ENCODE measurements at places on chromosomes 5 and 9. TPM values are rescaled to one million over a fixed set of nuclear protein-coding genes. Genes with fewer than 3 reads are reported as not detected.

- no peak for DNase-seq
Observed at GRCh38 chr9:106920701-106921283, 57.8 kb downstream of the ZNF462 start.

DNA sequence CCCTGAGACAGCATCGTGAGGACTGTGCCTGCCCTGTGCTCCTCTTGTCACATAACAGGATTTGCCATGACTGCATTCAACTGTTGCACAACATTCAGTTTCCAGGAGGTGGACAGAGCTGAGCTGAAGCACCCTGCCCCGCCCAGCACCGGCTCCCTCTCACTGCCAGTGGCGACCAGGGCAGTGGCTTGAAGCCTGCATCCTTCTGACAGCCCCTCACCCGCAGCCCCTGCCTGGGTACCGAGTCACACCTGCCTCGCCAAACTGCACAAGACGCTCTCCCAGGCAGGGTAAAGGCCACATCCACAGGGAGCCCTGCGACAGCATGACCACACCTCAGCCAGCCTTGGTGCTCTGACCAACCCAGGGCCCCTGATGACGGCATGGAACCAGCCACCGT lies 59.9 kb upstream of the ZNF354A start:
- DNase-seq = no peak

- DNase-seq = no peak
Observed at GRCh38 chr9:125810161-125810560, 63.0 kb downstream of the PBX3 start.

DNA sequence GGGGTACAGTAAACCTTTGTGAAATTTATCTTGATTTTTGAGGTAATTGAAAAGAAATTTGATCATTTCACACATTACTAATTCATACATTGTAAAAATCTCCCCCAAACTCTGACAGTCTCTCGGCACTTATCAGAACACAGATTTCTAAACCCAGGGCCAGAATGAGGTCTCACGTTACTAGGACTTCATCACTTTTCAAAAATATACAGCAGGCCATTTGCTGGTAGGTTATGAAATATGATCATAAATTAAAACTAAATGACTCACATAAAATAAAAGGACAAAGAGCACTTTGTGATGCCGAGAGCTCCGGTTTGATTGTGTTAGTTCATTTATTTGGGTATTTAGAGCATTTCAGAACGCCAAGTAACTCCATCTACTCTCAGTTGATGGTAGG lies 17.0 kb downstream of the MSX2 start:
- no peak for DNase-seq

DNA sequence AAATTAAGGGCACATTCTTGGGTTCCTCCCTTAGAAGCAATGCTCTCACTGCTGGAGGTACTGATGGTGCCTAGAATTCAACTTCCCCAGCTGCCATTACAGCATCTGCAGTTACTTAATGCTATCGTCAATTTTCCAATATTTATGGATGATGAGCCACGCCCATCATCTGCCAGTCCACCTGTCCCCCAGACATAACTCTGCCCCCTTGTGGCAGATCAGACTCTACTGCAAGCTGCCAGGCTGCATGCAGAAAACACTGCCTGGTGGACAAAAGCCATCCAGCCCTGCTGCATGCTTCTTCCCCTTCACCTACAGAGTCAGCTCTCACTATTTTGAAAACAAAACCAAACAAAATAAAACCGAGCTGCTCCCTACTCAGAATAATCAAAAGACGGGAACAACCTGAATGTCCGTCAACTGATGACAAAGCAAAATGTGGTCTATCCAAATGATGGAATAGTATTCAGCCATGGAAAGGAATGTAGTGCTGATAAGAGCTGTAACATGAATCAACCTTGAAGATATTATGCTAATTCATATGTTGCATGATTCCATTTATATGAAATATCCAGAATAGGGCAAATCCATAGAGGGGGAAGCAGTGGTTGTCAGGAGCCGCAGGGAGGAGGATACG lies 66.4 kb downstream of the RETREG1 start:
- no peak for DNase-seq

GRCh38 chr5:124764992-124765611 lies 18.7 kb upstream of the ZNF608 start:
- no peak for DNase-seq

DNA sequence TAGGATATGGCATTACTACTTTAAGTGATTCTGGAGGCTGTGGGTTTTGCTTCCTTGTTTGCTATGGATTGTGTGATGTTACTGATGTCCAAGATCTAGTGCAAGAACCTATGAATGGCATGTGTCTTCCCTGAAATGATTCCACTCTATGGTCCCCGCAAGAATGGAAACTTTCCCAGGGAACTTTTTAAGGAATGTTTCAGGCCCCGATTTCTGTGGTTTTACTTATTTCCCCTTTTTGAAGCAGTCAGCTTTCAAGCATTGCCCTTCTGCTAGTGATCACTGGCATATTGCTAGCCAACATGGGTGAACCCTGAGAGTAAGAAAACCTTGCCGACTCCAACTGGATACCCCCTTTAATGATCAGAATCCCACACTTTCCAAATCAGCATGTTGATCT lies 26.6 kb upstream of the CD180 start:
- no peak for DNase-seq

DNA sequence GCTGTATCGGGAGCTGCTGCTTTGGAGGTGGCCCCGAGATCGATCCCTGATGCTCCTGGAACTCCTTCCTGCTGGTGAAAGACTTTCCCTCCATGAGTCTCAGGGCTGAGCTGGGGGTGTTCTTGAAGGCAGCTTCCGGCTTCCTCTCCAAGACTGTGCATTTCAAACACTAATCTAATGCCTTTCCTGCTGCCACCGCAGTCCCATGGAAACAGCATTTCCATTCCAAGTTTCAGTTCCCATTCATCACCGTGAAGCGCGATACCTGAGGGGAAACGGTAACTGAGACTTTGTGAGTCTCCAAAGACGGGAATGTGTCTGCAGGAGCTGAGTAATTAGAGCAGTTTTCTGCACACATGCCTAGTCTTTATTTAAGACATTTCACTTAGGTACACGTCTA lies 230.1 kb downstream of the PAX5 start:
- DNase-seq = no peak

DNA sequence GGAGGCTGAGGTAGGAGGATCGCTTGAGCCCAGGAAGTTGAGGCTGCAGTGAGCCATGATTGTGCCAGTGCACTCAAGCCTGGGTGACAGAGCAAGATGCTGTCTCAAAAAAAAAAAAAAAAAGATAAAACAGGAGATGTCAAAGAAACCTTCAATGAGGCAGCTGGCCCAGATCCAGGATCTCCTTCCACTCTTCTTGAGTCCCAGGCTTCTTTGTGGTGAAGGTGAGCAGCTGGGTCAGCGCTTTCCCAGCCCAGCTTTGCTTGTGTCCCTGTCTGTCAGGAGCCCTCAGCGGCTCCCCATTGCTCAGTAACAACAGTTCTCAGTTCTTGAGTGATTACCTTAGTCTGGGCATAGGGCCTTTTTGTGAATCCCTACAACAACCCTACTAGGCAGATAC lies 69.4 kb upstream of the PSD2 start:
- DNase-seq = no peak

DNA sequence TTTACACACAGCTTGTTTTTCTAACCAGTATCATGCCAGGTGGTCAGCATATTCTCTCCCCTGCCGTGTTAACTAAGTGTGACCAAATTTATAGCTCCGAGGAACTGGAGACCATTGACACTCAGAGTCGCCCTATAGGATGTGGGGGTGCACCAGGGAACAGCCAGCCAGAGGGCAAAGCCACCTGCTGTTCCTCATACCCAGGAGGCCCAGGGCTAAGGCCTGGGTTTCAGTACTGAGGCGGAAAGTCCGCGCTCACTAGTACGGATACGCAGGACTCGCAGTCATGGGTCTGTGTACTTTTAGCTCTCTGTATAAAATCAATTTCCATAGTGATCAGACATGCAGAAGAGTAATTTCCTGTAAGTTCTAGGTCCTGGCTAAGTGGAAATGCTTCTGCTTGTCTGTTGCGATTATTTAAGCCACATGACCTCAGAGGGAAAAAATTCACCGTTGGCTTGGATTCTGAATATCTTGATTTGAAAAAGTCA lies 247.0 kb downstream of the AOPEP start:
- no peak for DNase-seq

- DNase-seq = no peak
Observed at GRCh38 chr5:24598956-24599355, 45.8 kb downstream of the CDH10 start.

- DNase-seq = no peak
Observed at GRCh38 chr5:15864536-15865215, 314.9 kb downstream of the MARCHF11 start.

GRCh38 chr5:95915999-95916686 lies 45.5 kb downstream of the ELL2 start:
- no peak for DNase-seq

DNA sequence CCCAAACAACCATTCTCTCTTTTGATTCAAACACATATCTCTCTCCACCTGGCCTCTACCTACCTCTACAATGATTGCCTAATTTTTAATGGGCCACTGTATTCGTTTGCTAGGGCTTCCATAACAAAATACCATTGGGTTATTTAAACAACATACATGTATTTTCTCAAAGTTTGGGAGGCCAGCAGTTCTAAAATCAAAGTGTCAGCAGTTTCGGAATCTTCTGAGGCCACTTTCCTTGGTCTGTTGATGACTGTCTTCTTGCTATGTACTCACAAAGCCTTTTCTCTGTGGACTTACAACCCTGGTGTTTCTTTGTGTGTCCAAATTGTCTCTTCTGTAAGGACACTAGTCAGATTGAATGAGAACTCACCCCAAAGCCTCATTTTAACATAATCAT lies 214.7 kb downstream of the BRINP1 start:
- DNase-seq = no peak

- DNase-seq = no peak
Observed at GRCh38 chr9:110251212-110251611, 5.1 kb downstream of the TXN start.

- DNase-seq = no peak
Observed at GRCh38 chr5:126998895-126999570, 31.3 kb downstream of the MARCHF3 start.

DNA sequence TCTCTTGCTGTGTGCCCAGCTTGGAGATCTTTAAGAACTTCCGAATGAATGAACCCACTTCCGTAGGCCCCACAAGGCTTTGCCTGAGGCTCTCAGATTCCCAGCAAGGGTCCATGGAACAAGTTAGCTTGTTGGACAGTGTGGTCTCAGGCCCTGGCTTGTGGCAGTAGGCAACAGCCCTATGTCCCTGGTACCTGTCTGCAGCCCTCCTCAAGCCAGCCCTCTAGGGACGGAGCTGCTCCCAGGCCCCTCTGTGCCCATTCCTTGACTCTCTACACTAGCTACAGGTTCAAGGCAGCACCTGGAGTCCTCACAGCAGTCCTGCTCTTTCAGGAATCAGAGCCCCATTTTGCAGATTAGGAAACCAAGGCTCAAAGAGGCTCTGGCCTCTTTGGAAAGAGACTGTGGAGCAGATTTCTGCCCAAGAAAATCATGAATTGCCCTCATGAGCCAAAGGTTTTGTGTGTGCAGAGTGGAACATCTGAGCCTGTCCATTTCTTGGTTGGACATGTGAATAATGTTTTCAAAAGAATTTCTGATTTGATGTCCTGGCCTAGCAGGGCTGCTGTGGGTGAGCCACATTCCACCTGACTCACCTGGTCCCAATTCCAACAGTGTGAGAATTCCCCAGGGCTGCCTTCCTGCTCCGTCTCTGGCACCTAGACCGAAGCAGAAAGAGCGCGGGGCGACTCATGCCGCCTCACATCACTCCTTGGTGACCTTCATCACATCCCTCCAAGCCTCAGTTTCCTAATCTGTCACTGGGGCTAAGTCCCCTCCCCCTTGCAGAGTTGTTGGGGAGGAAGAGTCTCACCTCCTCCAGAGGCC lies 131.7 kb downstream of the BARX1 start:
- DNase-seq = no peak

GRCh38 chr5:162703914-162704313 lies 636.3 kb downstream of the GABRG2 start:
- DNase-seq = no peak

DNA sequence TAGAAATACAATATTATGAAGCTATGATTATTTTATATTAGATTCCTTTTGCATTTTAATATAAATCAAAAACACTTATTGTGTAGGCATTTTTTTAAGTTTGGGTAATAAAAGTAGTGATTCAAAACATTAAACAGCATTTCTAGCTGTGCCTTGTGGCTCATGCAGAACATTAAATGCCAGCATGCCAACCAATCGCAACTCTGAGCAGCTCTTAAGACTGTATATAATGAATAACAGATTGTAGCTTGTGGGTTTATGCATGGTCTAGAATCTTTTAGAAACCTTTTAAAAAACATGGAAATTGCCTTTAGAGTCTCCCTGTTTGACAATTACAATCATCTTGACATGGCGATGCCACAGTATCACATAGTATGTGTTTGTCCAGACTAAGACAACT lies 903.8 kb downstream of the EFNA5 start:
- DNase-seq = no peak

DNA sequence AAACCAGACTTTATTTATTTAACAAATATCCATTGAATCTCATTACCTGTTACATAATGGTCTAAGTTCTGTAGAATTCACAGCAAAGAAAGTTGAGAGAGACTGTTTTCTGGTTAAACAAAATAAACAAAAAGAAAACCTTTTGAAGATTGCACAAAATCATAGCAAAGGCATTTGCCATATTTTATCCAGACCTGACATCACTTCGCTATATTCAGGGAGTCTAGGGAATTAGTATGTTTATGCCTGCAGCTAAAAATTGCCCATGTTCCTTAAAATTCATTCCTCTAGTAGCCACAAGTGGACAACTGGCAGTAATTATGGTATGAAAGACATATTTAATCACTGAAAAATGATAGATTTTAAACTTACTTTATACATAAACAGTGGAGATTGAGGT lies 577.0 kb upstream of the DAB2 start:
- DNase-seq = no peak

GRCh38 chr5:71836084-71836483 lies 117.0 kb downstream of the CARTPT start:
- no peak for DNase-seq

GRCh38 chr9:91517801-91518200 lies 94.2 kb upstream of the NFIL3 start:
- DNase-seq = no peak

DNA sequence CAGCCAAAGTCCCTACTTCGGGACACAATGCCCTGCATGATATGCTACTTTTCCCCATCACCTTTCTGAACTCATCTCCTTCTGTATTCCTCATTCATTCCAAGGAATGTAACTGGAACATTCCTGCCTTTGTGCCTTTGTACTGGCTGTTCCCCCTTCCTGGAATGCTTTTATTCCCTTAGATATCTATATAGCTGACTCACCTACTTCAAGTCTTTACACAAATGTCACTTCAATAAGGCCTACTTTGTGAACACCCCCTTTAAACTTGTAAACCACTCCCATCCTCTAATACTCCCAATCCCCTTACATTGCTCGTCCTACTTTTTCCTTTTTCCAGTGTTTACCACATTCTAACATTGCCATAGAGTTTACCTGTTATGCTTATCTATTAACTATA lies 2.4 kb downstream of the NOL6 start:
- DNase-seq = no peak

Gene NR5A1
- total RNA-seq = not detected

Gene CAVIN4
- 0.13 TPM for total RNA-seq

Gene OGN
- not detected for total RNA-seq

Gene TRIM36
- 0.40 TPM for total RNA-seq

Gene PCDHGB6
- total RNA-seq = 0.10 TPM

Gene SLC36A2
- total RNA-seq = not detected

Gene PCDHB11
- not detected for total RNA-seq

Gene GDA
- total RNA-seq = not detected

Gene IRX4
- not detected for total RNA-seq

Gene ANKRD34B
- not detected for total RNA-seq

Gene ZNF454
- not detected for total RNA-seq

Gene PTGDS
- total RNA-seq = 166 TPM

Gene LHX6
- total RNA-seq = not detected

Gene PRDM9
- not detected for total RNA-seq

Gene PCDHGB5
- total RNA-seq = 0.35 TPM

Gene ADCY2
- total RNA-seq = not detected

Measured in T-helper 17 cell (primary cell).